Activated T-helper 1 cell treated with anti-CD3 and anti-CD28 coated beads, Interleukin-2, amount 50 U/mL, for 16 hours (primary cell): ENCODE measurements at places on chromosomes 6 and 20.

- no peak for DNase-seq
Observed at GRCh38 chr20:46582648-46583047, 32.2 kb upstream of the OCSTAMP start.

- DNase-seq, result no peak
Observed at GRCh38 chr20:50083034-50083433, 29.9 kb downstream of the UBE2V1 start.

- DNase-seq, result no peak
Observed at GRCh38 chr20:43925801-43926200, 11.1 kb downstream of the TOX2 start.

DNA sequence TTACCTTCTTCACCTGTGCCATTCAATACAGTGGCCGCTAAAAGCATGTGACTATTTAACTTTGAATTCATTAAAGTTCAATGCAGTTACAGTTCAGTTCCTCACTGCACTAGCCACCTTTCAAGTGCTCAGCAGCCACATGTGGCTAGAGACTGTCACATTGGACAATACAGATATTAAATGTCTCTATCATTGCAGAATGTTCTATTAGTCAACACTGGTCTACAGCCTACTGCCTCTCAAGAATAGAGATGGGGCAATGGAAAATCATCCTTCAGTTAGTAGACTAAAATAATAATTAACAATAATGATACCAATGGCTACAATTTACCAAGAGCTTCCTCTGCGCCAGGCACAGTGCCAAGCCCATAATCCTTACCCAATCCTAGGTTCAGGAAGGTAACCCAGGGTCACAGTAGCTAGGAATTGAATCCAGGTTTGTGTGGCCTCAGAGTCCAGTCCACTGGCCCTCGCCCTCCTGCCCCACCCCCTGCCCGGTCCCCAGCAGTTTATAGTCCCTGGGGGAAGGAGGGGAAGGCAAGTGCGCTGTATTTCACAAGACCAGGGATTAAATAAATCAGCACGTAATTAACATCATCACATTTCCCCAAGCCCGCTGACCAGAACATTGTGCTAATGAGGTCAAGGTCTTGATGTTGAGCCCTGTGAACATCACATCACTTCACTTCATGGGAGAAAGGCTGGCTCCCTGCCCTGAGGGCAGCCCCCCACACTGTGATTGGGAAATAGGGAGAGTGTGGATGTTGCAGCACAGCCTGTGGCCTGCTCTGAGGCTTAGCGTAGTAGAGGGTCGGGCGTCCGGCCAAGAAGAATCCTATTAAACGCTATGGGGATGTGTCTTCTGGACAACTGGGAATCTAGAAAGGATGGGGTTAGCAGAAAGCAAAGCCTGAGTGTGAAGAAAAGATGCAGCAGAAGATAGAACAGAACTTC lies 147.2 kb downstream of the VEGFA start:
- DNase-seq, result no peak

DNA sequence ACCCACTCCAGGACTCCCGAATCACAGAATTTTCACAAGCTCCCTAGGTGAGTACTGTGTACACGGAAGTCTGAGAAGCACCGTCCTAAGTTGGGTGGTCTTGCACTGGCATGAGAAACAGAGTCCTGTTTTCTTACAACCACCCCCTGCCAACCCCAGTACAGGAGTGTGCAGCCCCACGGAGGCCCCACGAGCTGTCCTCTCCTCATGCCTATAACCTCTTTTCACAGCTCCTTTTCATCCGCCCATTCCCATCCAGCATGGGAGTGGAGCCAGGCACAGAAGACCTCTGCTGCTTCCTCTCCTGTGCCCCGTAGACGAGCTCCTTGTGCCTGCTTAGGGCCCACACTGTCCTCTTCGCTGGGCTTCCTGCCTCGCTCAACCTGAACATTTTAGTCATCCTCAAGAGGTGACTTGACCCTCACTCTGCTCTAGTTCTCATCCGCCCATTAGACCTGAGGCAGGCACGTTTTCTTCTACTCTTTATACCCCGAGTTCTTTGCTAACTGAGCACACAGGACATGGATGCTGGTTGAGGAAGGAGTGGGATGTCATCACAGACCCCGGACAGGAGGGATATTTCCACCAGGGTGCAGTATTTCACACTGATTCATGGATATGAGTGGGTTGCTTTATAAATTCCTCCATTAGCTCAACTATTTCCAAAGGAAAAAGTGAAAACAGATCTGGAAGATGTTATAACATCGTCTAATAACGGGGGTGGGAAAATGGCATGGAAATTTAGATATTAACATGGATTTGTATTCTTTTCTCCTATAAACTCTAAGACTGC lies 160.5 kb downstream of the TTLL2 start:
- DNase-seq, result no peak

GRCh38 chr6:113846577-113846976 lies 10.6 kb upstream of the MARCKS start:
- no peak for DNase-seq

- DNase-seq, result no peak
Observed at GRCh38 chr20:47278907-47279348, 77.6 kb downstream of the ZMYND8 start.

GRCh38 chr20:57428324-57429158 lies 37.3 kb downstream of the RBM38 start:
- no peak for DNase-seq

GRCh38 chr6:148074738-148075137 lies 267.9 kb upstream of the SASH1 start:
- DNase-seq, result no peak

DNA sequence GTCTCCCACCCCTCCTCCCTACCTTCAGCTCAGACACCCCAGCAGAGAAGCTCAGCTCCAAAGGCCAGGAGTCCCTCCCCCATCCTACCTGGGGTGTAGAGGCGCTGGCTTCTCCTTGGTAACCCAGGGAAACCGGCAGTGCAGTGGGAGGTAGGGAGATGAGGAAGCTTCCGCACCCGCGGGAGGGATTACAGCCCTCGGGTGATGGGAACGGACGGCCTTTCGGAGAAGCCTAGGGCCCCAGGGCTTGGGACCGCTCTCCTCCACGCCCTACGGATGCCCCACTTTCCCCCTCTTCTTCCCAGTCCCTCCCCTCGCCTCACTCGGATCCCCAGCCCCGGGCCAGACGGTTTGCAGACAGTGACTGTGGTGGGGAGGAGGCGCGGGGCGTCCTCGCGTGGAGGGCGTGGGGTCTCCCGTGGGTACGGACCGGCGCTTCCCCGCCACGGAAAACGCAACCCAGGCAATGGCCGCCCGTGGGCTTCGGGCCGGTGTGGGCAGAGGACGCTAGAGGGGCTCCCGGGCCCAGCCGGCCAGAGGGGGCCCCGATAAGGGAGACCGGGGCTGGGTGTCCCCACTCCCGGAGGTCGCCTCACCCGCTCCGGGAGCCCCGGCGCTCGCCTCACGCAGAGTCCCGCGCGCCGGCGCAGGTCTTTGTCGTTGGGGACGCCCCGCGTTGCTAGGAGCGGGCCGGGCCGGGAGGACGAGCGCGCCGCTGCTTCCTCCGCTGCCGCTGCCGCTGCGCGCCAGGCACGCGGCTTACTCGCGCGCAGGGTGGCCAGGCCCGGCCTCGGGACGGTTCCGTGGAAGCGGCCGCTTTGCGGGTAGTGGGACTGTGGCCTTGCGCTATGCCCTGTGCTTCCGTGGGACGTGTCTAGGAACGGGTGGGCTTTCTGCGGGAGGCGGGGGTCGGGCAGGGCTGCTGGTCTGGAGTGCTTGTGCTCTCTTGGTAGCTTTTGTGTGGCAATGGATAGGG lies 15.8 kb downstream of the AARS2 start:
- DNase-seq, result no peak

GRCh38 chr6:154202339-154202738 lies 154.3 kb downstream of the IPCEF1 start:
- DNase-seq, result no peak

- DNase-seq, result no peak
Observed at GRCh38 chr6:133547136-133547535, 306.0 kb downstream of the EYA4 start.

GRCh38 chr20:59342023-59342957 lies 41.9 kb downstream of the EDN3 start:
- no peak for DNase-seq

GRCh38 chr6:100304575-100304974 lies 160.1 kb downstream of the SIM1 start:
- no peak for DNase-seq

- DNase-seq, result no peak
Observed at GRCh38 chr6:116393430-116393829, 22.7 kb downstream of the DSE start.

- DNase-seq, result no peak
Observed at GRCh38 chr6:134368670-134369069, 50.8 kb upstream of the SGK1 start.

DNA sequence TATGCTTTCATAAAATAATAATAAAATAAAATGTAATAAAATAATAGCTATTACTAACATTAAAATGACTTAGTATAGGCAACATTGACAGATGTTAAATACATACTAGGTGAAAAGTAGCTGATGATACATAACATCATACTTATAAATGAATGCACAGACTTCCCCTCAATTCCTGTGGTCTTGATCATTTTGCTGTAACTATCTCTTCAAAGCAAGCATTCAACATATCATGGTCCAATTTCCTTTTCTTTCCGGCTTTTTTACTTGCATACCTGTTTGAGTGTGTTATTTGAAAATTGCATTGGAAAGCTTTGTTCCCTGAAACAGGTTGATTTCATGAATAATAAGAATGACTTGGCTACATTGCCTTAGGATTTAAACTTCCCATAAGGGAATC lies 309.3 kb downstream of the HDGFL1 start:
- no peak for DNase-seq

- no peak for DNase-seq
Observed at GRCh38 chr6:44227148-44227793, 3.9 kb downstream of the SLC29A1 start.

DNA sequence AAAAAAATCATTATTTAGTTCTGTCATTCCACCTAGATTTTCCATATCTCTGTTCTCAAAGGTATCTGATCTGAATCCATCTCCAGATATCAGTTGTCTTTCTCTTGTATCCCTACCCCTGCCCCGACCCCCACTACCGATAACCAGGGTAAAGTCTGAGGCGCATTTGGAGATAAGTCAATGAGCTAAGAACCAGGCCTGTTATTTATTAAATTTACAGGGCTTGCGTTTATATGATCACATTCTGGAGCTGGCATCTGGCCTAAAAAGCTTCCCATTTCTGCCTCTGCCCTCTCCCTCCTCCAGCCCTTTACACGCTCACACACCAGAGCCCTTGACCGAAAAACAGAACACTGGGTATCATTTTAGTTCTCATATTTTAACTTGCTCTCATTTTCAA lies 144.7 kb downstream of the ALDH8A1 start:
- DNase-seq, result no peak

DNA sequence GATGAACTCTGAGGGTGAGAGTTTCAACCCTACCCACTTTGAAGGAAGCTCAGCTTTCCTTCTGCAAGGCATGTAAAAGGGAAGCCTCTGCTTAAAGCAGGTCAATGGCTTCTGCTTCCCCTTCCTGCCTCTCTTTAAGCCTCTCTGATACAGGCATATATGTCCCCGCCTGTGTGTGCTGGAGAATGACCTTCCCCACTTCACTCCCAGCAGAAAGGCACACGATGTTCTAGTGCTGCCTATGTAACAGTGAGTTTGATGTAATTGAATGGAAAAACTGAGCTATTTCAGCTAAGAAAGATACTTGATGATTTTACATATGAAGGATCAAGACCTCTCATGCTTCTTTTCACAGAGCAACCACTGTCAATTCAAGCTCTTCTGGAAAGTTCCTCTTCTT lies 632.2 kb downstream of the HACE1 start:
- DNase-seq, result no peak

DNA sequence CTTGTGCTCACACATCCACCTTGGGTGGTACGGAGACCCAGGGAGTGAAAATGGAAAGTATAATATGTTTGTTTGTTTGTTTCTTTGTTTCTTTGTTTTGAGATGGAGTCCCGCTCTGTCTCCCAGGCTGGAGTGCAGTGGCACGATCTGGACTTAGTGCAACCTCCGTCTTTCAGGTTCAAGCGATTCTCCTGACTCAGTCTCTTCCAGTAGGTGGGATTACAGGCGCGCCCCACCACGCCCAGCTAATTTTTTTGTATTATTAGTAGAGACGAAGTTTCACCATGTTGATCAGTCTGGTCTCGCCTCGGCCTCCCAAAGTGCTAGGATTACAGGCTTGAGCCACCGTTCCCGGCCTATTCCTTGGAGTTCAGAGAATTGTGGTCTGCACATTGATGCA lies 115.4 kb downstream of the TRIM27 start:
- DNase-seq, result no peak

- no peak for DNase-seq
Observed at GRCh38 chr6:68364271-68364805, 270.7 kb upstream of the ADGRB3 start.

GRCh38 chr6:45827952-45828530 lies 187.6 kb downstream of the CLIC5 start:
- no peak for DNase-seq

- no peak for DNase-seq
Observed at GRCh38 chr20:44115762-44116644, 71.0 kb downstream of the JPH2 start.

DNA sequence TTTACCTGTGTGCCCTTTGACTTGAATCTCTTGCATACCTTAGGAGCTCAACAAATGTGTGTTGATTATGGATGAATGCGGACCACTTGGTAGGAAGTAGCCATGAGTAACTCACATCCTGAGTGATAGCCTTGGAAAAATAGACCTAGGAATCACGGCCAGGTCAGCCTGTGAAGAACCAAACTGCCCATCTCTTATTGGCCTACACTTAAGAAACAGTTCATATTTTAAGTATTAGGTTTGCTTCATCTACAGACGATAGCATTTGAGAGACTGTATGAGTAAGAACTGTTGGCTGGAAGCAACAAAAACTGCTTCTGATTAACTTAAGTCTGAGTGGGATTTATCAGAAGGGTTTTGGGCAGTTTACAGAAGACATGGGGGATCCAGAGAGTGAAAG lies 320.1 kb upstream of the PRND start:
- DNase-seq, result no peak

DNA sequence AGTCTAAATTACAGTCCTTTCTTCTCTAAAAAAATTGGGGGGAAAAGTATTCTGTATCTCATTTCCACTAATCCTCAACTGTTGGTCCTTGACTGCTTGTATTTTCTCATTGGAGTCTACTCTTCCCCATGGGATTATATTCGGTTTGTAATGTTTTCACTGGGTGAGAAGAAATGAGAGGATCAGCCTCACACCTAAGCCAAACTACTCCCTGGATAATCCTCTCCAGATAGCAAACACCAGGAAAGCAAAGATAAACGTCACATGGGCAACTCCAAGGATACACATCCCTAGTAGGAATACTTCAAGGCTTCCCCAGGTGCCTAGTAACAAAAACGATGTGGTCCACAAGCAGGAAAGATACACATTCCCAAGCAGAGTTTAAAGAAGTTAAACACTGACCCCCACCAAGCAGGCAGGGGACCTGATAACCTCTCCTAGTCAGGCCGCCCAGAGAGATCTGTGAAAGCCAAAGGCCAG lies 53.9 kb upstream of the SOX4 start:
- DNase-seq, result no peak
